Cortex of kidney (tissue), 1 donor: ENCODE measurements at places on chromosomes 2 and 18.

GRCh38 chr18:29226213-29226612 is 1049.3 kb upstream of the CDH2 start:
- DNase-seq = no peak

GRCh38 chr18:55405893-55406406 is 182.0 kb downstream of the TCF4 start:
- no peak for DNase-seq

DNA sequence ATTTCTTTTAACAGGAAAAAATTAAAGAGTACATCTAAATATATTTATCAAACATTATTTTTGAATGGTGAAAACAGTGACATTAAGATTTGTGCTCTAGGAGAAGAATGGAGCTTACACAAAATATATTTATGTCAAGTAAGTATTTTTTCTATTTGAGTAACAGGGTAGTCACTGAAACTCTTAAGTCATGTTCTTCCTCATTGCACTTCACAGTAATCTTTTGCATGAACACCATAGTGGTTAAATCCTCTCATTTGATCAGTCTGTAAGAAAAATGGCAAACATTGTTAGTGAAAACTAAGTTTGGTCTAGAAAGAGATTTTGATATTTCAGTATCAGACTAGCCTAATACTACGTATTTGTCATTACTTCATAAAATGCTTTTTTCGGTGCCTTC is 8.1 kb downstream of the GMCL1 start:
- no peak for DNase-seq

DNA sequence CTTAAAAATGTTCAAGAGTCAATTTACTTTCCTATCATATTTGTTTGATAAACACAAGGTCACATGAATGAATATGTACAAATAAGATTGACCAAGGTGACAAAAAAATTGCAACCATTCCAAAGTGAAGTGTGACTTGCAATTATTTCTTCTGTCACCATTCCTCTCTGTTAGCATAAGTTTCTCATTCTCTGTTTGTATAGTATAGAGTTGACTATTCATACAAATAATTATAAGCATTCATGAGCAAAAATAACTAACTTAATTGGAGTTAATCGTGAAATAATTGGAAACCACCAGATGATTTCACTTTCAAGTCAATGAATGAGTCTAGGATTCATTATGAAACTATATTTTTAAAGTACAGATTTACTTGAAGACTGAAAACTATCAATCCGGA is 42.1 kb downstream of the PGAP1 start:
- no peak for DNase-seq

- DNase-seq = no peak
Observed at GRCh38 chr18:74906184-74906583, 302.8 kb downstream of the PTGR3 start.

- no peak for DNase-seq
Observed at GRCh38 chr2:218655751-218656150, 3.7 kb downstream of the ZNF142 start.
